ENCODE measurements at places on chromosomes 4 and X.
A peak's percentile ranks its signal among the peaks of the same experiment; 100 is the strongest.

DNA sequence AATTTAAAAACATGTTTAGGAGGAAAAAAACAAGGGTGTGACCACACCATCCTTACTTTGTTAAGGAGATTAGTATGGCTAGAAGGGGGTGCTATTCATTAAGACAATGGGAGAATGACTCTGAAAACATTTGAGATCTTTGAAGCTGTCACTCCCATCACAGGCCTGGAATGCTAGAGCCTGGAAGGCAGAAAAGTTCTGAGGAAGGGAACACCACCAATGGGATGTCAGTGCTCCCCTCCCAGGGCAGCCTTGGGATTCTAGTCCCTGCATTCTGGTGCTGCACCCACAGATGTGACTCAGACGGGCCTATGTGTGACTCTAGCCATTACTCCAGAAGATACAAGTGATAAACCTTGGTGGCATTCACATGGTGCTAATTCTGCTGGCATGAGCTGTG lies 162.2 kb upstream of the ANXA10 start:
- DNase-seq, result no peak

DNA sequence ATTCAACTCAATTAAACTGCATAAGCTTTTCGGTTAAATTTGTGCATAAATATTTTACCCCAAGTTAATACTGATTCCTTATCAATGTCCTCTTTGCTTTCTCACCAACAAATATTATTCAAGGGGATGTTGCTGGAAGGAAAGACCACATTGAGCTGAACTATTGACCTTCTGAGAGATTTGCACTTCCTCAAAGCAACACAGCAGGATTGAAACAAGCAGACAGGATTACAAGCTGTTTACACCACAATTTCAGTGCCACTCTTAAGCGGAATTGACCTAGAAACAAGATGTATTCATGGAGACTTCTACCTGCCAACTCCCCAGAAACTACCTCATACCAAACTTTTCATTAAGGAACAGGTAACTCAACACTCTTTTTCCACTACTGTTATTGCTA lies 96.5 kb upstream of the DUSP21 start:
- DNase-seq, result no peak

GRCh38 chr4:150884625-150885024 lies 130.5 kb downstream of the LRBA start:
- no peak for DNase-seq

- DNase-seq, result no peak
These were observed 20.3 kb upstream of the MSX1 start for GRCh38 chr4:4838936-4839810.

DNA sequence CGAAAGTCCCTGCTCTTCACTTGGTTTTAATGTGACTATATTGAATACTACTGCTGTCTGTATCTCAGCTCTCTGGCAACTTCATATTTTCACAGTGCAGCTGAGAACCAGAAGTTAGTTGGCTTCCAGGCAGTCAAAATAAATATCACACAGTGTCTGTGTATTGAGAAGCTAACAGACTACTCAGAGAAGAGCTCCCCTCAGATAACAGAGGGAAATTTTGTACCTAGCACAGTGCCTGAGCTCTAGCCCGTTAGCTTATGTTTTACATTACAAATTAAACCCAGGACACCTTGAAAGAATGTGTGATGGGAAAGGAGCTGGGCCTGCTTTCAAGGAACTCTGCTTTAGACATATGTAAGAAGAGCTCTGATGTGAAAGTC lies 22.7 kb downstream of the JADE1 start:
- DNase-seq, result no peak

DNA sequence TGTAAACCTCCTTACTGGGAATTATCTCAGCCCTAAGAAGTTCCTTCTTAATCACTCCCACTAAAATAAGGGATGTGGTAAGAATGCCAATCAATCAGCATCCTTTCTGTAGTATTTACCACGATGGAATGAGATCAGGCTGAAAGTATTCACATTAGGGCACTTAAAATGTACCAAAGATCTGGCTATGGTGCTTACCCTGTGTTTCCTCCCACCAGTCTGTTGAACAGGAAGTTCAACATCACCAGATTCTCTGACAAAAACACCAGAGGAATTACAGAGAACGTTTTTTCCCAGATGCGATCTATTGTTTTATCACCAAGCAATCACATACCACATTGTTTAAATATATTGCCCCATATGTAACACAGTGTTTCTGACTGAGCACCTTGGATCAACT lies 2.1 kb upstream of the CLCN3 start:
- DNase-seq, result no peak

- DNase-seq, result no peak
These were observed 289.4 kb downstream of the ANKRD50 start for GRCh38 chr4:124423160-124423559.

GRCh38 chr4:77095101-77095821 lies 19.5 kb upstream of the CCNI start:
- peak; percentile 62 for DNase-seq

- no peak for DNase-seq
These were observed 552.7 kb upstream of the SLIT2 start for GRCh38 chr4:19698961-19699360.

DNA sequence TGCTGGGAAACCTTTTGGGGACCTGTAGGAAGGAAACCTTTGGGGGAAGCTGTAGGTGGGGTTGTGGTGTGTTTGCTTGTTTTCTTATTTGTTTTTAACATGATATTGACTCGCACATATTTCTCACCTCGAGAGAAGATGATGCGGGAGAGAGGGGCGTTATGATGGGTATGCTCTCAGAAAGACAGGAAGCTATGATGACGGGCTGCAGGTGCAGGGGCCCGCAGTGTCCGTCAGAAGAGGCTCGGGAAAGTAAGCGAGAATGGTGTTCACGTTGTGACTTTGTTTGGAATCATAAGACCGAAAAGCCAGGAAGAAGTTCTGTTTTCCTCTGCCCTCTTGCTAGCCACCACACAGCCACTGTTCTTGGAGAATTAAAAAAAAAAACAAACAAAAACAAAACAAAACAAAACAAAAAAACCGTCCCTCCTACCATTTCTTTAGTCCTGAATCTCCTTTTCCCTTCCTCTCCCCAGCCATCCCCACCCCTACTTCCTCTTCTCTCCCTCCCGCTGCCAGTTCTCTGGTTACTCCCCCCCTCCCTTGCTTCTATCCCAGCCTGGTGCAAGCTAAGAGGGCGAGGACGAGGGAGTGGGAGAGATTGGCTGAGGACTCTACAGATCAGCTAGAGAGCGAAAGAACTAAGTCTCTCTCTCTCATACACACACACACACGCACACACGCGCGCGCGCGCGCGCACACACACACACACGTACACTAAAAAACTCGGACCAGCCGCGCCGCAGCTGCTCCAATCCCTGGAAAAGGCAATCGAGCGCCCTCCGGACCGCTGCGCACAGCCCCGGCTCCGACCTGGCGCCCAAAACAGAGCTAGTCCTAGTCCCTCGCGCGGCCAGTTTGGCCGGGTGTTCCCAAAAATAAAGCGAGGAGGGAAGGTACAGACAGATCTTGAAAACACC lies at the start of gene BMP3:
BMP3 (plus strand) TSS at position 648 of the 920 bp plus-strand sequence. CDS start 577 bp downstream, outside the sequence.
- DNase-seq, result no peak

- DNase-seq, result no peak
These were observed 2050.7 kb downstream of the ARAP2 start for GRCh38 chr4:34193451-34194154.

DNA sequence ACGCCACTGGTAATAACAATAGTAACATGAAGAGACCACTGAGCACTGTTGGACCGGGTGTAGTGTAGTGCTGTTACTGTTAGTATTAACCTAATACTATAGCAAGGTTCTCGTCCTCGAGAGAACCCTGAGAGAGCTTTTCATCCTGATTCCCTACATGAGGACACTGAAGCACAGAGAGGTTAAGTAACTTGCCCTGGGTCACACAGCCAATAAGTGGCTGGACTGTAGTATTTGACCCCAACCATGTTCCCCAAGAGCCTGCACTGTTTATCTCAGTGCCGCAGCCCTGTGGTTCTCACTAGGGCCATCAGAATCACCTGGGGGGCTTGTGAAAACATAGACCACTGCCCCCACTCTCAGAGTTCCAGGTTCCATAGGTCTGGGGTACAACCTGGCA lies 10.4 kb downstream of the SCML1 start:
- DNase-seq, result no peak

GRCh38 chr4:150001815-150002214 lies 76.4 kb upstream of the DCLK2 start:
- no peak for DNase-seq

DNA sequence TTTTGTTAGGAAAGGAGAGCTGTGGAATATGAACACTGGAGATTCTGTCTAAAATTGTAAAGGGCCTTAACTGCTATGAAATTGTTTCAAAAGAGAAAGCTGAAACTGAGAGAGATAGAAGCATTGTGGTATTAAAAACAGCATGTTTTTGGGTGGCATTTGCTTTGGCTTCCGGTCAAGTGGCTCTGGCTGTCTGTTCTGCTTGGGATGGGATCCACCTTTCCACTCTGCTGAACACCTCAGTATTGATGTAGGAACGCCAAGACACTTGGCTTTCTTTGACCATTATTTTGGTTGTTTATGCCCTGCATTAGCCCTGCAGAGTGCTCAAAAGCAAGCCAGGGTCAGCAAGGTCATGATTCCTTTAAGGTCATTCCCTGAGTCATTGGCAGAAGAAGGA lies 199.7 kb downstream of the SLC4A4 start:
- no peak for DNase-seq

DNA sequence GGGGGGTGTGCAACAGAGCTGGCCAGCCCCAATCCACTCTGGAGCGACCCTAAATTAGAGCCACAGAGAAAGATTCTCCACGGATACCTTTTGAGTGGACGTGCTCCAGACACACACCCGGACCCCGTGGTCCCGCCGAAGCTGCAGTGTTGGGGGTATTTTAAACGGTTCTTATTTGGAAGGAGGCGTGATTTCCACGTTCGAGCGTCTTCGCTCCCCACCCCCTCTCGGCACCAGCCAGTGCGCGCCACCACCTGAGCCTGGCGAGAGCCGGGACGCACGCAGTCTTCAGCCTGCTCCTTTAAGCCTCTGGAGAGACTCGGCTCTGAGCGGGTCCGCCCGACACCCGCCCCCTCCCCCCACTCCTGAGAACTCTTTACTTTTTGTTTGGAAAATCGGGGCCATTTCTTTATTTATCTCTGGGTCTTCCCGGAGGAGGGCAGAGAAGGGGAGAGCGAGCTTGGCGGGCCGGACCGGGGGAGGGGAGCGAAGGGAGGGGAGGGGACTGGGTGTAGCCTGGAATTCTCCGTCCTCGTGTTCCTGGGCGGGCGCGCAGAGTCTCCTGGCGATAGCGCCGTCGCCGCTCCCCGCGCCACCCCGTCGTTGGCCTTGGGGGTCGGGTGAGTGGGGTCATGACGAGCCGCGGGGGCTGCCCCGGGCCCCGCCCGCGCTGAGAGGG lies 668 bp upstream of the PTCHD1 start:
- DNase-seq, result no peak

GRCh38 chr4:175935016-175935661 lies 123.1 kb upstream of the GPM6A start:
- no peak for DNase-seq

DNA sequence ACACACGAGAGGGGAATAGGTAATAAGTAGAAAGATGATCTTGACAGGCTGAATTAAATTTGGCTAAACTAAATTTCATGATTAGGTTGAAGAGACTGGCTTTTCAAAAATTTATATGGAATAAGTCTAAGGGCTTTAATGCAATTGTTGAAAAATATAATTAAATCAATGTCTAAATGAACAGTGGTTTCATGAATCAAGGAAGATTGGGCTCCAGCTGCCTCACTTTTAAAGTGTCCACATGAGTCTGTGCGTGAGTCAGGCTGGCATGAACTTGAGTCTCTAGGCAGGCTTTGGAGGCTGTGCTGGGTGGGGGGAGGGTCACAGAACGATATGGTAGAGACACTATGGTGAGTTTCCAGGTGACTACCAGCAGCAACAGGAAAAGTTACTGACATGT lies 111.9 kb downstream of the SORBS2 start:
- DNase-seq, result no peak

- DNase-seq, result no peak
These were observed 1.8 kb downstream of the FRMPD4 start for GRCh38 chrX:12139934-12140611.

DNA sequence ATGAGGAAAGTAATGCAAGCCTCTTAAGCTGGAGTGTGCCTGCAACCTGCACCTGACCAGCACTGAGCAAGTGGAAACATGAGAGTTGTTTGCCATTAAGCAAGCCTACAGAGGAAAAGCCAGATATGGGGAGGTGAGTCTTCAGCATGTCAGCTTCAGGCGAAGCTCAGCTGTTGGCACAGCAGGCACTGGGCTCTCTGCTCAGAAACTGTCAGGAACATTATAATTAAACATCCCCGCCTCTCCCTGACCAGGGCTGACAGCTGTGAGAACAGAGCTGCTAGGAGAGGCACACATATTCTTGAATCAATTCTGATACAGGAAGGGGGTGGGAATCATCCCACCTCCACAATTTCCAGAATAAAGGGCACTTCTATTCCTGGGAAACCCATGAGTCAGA lies 19.0 kb upstream of the DCX start:
- no peak for DNase-seq

All from stimulated activated CD8-positive, alpha-beta memory T cell treated with anti-CD3 and anti-CD28 coated beads, Interleukin-4, amount 100 ng/mL, for 24 hours (primary cell).